ENCODE measurements at places on chromosomes 2 and 18.
A peak's percentile ranks its signal among the peaks of the same experiment; 100 is the strongest.

DNA sequence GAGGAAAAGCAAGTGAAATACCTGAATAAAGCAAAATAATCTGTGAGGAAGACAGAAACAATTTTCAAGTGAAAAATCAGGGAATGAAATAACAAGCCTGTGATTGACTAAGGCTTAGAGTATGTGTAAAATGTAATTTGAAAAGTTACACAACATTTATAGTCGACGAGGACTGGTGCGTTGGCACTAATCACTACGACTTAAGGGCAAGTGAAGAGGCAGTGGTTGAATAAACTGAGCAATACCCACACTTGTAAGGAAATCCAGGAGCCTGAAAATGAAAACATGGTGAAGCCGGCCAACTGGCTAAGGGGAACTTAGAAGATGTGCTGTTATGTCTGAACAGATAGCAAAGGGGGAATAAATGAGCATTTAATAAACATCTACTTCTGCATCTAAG, 13.4 kb downstream of the DOK1 start:
- DNase-seq: no peak

- no peak for DNase-seq
Measured at GRCh38 chr2:33588232-33588631, 10.9 kb downstream of the FAM98A start.

DNA sequence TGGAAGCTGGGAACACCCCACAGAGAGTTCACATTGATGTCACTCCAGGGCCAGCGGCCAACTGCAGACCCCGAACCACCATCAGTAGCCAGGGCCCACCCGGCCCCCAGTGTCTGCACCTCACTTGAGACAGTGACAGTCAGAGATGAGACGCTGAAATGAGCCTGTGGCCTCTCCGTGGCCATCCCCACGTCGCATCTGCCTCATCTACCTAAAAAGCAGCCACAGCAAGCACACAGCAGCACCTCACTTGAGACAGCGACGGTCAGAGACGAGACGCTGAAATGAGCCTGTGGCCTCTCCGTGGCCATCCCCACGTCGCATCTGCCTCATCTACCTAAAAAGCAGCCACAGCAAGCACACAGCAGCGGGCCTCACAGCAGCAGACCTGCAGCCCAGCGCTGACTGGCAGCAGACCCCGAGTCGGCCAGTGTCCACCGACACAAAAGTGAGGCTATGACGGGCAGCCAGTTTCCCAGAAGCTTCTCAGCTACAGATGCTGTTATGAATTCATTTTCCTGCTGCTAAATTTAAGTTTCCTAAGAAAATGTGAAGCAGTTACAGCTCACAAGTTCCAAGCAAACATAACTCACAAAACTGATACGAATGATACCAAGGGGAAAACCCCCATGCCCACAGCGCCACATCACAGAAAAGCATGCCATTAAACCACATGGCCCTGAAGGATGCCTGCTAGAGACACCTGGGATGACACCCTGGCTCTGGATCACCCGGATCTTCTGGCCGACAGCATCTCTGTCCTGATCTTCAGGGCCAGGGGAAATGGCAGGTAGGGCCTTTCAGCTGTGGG, 27.7 kb downstream of the SNORC start:
- no peak for DNase-seq

GRCh38 chr2:178650554-178650953, 156.7 kb downstream of the TTN start:
- no peak for DNase-seq

- no peak for DNase-seq
Measured at GRCh38 chr2:151637271-151637781, 97.0 kb downstream of the NEB start.

- no peak for DNase-seq
Measured at GRCh38 chr2:233256048-233256447, 4.6 kb downstream of the ATG16L1 start.

DNA sequence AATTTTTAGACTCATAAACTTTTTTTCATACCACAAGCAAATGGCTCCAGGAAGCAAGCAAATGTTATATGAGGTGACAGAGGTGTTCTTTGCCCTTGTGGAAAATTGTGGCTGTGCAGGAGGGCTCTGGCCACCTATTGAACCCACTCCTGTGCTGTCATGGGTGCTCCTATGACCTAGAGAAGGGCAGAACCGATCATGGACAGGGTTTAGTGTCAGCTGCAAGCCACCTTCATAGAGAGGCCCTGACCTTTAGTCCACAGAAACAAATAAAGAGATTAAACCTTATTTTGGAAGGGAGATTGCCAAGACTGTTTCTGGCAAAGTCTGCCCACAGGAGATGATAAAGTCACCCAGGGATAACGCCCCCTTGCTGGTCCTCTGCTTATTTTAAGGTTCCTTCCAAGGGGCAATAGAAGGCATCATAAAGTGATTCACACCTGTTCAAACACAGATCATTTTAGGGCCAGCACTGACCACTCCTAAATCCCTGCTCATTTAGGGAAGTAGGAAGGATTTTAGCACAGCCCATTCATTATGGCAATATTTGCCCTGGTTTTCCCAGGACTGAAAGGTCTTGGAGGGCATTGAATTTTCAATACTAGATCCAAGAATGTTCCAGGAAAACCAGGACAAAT, 26.1 kb upstream of the STAT4 start:
- DNase-seq: no peak

GRCh38 chr18:48392268-48392667, 16.9 kb downstream of the ZBTB7C start:
- DNase-seq: no peak

DNA sequence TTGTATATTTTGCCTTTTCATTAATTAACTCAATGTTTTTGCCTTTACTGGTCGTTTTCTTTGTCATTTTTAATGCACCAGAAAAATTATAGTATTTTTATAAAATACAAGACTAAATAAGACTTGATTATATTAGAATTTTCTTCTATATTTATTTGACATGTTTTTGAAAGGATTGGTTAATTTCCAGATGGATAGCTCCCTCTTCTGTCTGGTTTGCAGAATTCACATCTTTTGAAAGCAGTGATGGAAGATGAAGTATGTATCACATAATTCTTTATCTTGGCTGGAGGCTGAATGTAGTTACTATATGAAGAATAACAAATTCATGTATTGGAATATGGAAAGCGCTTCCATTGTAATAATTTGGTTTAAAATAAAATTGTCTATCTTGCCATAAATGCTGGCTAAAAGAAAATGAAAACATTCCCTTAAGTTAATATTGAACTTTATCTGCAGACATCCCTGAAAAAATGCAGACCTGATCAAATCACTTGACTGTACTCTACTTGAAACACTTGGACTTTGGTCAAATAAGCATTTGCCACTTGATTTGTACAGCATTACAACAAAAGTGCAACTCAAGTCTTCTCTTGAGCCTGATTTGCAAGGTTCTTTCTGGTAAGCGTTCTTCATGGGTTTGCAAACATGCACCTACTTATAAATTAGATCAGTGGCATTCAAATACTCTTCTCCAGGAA, 86.3 kb upstream of the EFEMP1 start:
- peak; percentile 60 for DNase-seq

DNA sequence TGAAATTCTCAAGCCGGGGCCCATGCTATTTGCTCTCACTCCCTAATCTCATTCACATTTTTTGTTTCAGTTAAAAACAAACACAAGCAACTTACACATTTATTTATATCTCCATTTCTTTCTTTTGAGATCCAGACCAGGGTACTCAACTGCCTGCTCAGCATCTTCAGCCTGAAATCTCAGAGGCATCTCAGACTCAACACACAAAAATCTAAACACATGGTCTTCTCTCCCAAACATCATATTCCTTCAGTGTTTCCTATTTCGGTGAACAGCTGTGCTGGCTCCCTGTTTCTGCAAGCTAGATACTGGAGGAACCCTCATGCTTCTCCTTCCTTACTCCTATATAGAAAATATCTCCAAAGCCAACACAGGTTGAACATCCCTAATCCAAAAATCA, 11.3 kb upstream of the RTTN start:
- no peak for DNase-seq

- DNase-seq: no peak
Measured at GRCh38 chr2:149921911-149922616, 334.5 kb upstream of the MMADHC start.

GRCh38 chr2:199464606-199465352, 7.0 kb upstream of the SATB2 start:
- DNase-seq: no peak

- no peak for DNase-seq
Measured at GRCh38 chr2:71697106-71698004, 244.0 kb downstream of the DYSF start.

DNA sequence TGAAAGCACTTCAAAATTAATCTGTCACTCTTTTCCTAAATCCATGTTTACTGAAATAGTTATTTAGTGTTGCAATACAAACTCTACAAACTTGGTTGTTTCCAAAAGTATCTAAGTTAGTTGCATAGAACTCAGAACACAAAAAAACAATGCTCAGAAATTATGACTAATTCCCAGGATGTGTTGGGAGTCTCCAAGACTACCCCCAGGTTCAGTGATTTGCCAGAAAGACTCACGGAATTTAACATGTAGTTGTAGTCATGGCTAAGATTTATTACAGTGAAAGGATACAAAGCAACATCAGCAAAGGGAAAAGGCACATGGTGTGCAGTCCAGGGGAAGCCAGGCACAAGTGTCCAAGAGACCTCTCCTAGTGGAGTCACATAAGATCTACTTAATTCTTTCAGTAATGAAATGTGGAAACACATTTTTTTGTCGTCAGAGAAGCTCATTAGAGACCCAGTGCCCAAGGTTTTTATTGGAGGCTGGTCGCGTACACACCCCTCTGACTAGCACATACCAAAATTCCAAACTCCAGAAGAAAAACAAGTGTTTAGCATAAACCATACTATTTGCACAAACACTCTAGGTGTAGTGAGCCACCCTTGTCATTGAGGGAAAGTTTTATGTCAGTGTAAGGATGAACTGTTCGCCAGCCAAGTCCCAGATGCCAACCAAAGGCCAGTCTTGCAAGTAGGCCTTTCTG, 43.3 kb upstream of the CYP20A1 start:
- no peak for DNase-seq

DNA sequence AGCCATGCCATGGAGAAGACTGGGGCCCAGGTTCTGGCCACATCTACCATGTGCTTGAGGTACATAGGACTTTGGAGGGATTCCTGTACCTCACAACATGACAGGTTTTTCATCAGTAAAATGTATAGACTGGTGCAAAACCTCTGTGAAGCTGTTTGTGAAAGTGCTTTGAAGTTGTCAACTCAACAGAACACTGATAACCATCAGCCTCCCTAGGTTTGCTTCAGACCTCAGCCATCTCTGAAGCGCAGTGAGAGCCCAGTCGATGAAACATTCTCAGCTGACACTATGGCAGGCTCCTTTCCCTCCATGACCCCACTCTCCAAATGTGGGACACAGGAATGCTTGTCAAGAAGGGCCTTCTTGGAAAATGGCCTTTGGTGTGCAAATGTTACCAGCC, 38.6 kb downstream of the STK25 start:
- DNase-seq: no peak

DNA sequence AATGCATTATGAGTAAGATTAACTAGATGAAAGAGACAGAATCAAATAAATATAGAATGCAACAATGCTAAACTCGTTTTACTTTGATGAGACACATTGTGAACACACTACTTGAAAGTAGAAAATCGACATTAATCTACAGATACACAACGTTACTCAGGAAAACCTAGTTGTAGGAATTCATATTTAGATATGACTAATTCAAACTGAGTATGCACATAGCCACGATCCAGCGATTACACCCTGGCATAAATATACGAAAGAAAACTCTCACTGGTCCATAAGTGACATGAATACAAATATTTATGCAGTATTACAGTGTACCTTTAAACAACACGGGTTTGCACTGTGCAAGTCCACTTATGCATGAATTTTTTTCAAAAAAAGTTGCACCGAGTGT, 485.6 kb downstream of the TMX3 start:
- DNase-seq: no peak

GRCh38 chr2:98315957-98316356, 30.3 kb upstream of the CNGA3 start:
- no peak for DNase-seq

DNA sequence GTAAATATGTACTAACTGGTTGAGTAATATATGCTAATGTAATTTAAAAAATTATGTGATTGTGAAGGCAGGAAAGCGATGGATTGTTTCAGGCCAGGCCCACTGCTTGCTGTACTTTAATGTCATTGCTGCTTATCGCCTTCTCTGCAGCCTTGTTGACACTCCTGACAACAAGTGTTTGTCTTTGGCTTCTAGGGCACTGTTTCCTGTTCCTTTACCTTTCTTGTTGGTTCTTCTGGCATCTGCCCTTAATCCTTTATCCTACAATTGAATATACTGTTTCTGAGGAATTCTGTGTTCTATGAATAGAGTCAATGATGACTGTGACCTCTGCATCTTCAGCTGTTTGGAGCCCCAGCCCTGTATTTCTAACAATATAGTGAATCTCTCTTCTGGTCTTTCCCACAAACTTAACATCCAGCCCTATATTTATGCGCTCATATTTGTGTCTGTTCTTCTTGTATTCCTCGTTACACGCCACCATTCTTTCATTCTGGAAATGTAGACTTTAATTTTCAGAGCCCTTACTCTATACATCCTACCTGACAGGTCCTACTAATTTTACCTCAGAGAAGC, 17.6 kb downstream of the ACSL3 start:
- DNase-seq: no peak

DNA sequence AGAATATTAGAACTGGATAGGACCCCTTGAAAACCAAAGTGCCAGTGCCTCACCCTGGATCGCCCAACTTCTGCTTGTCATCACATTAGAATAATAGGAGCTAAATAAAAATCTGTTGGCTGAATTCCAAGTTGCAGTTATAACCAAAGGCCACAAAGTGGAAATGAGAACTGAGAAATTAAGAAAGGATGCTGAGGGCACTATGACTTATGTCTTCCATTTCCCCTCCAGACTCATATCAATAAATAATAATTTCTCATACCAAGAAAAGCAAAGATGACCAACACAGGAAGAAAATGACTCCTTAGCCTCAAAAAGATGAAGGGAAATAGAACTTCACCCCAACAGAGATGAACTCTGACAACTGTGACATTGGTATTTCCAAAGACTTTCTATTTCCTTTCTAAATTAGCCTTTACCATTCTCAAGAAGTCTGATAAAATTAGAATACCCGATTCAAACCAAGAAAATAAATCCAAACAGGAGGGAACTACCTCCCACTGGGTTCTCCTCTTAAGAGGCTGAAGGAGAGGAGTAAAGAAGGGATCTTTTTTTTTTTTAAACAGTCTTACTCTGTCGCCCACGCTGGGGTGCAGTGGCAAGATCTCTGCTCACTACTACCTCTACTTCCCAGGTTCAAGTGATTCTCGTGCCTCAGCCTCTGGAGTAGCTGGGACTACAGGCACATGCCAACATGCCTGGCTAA, 46.5 kb upstream of the EPG5 start:
- no peak for DNase-seq

DNA sequence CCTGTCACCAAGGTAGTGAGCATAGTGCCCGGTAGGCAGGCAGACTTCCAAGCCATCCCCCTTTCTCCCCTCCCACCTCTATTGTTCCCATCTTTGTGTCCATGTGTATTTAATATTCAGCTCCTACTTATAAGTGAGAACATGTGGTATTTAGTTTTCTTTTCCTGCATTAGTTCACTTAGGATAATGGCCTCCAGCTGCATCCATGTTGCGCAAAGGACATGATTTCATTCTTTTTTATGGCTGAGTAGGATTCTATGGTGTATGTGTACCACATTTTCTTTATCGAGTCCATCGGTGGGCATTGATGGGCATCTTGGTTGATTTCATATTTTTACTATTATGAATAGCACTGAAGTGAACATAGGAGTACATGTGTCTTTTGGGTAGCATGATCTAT, 35.3 kb downstream of the MMADHC start:
- no peak for DNase-seq

GRCh38 chr2:215579809-215580208, 143.9 kb upstream of the FN1 start:
- DNase-seq: peak; percentile 12

Measured in SHP77 (cell line).